Inflammatory macrophage treated with lipopolysaccharide for 1 hour (primary cell): ENCODE measurements at places on chromosomes 12 and 14.
A peak's percentile ranks its signal among the peaks of the same experiment; 100 is the strongest.

GRCh38 chr12:96456265-96456974 is 33.0 kb upstream of the CFAP54 start:
- DNase-seq = peak; percentile 50

- no peak for DNase-seq
Measured at GRCh38 chr14:75442642-75443041, 14.8 kb downstream of the JDP2 start.

- DNase-seq = peak; percentile 82
Measured at GRCh38 chr12:9344541-9344940, 136.3 kb upstream of the PZP start.

- DNase-seq = no peak
Measured at GRCh38 chr12:6116471-6117021, 7.9 kb downstream of the VWF start.

DNA sequence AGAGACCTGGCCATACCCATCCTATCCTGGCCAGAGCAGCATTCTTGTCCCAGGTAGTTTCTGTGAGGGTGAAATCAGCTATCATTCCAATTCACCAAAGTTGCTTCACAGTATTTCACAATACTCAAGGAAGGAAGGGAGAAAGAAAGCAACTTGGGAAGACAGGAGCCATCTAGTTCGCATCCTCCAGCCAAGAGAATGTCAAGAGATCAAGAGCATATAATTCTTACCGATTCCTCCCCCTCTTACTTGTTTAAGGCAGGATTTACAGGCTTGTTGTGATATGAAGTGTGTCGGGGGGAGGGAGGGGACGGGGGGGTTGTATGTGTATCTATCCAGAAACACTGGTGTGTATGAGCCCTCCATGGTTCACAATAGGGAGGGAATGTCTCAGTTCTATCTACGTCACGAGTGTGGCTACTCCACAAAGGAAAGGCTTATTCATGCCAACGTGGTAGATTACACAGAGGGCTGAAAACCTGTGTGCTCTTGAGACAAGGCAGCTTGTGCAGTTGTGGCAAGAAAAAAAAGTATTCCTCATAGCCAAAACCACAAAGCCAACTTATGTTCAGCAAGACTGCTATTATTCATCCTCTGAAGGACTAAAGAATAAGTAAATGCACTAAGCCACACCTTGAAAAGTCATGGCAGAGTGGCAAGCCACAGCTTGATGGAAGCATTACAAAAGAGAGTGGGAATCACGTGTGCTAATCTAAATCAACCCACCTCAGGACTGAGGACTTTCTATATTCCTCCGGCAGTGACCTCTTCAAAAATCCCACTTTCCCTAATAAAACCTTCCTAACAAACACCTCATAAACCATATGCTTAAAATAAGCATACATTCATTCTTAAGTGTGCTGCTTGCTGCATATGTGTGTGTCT is 35.0 kb downstream of the CORO1C start:
- peak; percentile 64 for DNase-seq

DNA sequence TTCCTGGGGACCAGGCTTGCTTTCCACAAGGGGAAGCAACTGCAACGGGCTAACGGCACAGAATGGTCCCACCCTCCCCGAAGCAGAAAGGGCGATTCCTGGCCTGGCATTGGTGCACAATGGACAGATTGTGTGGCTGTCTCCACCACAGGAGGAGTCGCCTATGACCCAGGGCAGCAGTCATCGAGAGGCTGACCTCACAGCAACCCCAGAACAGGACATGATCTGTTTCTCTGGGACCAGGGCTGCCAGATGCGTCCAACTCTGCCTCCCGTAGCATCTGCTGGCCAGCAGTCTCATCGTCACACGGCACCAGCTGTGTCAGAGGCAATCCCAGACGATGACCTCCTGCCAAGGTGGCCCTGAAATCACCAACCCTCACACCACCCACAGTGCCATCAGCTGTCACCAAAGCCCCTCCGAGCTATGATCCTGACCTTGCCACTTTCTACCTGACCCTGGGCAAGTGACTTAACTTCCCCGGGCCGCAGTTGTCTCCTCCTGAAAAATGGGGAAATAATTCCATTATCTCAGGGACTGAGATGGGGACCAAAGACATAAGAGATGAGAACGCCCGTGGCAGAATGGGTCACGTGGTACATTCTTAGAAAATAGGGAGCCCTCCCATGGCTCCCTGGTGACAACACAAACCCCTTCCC is 86.7 kb downstream of the CHGA start:
- DNase-seq = peak; percentile 64
